ENCODE measurements at places on chromosomes 1 and 21.

- no peak overlapping the region for H3K4me3 ChIP-seq
- no peak overlapping the region for H3K27ac ChIP-seq
- no peak for DNase-seq
- H3K4me1 ChIP-seq = no peaks in the 10 kb centered on the region
- H3K27me3 ChIP-seq = no peaks in the 10 kb centered on the region
Observed at GRCh38 chr1:218588540-218589172, 243.5 kb downstream of the TGFB2 start.

DNA sequence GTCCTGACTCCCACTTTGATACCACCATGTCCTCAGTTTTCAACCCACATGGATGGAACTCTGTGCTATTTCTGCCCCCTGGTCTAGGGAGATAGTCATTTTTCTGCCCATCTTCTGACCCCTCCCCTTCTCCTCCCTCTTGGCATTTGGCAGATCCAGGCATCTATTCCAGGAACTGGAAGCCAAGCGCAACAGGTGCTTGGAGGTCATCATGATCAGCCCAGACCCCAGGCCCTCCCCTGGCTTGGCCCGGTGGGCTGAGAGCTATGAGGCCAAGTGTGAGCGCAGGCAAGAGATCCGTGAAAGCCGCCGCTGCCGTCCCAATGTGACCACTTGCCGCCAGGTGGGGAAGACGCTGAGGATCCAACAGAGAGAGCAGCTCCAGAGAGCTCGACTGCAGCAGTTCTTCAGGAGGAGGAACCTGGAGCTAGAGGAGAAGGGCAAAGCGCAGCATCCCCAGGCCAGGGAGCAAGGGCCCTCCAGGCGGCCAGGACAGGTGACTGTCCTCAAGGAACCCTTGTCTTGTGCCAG lies 4.0 kb downstream of the TRAF3IP3 start:
- H3K4me3 ChIP-seq = no peak overlapping the region
- H3K27ac ChIP-seq = no peak overlapping the region
- no peaks in the 10 kb centered on the region for H3K36me3 ChIP-seq
- DNase-seq = no peak

DNA sequence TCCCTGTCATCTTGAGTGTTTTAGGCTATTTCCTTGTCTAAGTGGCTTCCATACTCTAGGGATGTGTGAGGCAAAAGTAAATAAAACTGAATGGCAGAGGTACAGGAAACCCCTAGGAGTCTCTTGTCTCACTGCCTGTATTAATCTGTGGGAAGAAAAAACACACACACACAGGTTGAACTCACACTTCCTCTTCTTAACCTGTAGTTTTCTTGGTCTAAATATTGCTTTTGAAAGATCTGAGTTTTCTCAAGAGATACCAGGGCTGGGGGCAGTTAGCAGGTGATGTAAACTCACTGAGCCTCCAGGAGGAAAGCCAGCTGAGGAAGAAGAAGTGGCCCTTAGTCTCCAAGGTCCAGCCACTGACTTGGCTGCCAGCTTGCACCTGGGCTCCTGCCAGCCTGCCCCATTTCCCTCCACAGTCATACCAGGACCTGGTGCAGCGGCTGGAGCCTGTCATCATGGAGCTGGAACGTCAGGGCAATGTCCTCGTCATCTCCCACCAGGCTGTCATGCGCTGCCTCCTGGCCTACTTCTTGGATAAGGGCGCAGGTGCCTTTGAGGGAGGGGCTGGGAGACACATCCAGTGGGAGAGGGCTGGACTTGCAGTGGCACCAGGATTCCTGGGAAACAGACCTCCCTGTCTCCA lies 16.9 kb downstream of the PFKFB2 start:
- H3K4me3 ChIP-seq = no peak overlapping the region
- no peaks in the 10 kb centered on the region for H3K27me3 ChIP-seq
- H3K27ac ChIP-seq = no peak overlapping the region
- H3K4me1 ChIP-seq = peaks cover 26% of the 10 kb centered on the region
- DNase-seq = no peak

- no peaks in the 10 kb centered on the region for H3K27me3 ChIP-seq
- peaks cover 12% of the 10 kb centered on the region for H3K4me1 ChIP-seq
- no peak overlapping the region for H3K27ac ChIP-seq
- DNase-seq = no peak
- no peak overlapping the region for H3K4me3 ChIP-seq
- H3K36me3 ChIP-seq = peaks cover 3% of the 10 kb centered on the region
Observed at GRCh38 chr1:176066709-176067108, 140.4 kb downstream of the COP1 start.

Measured in large intestine (tissue), 12 donors.